Stimulated activated CD8-positive, alpha-beta memory T cell treated with anti-CD3 and anti-CD28 coated beads, Interleukin-7, amount 100 ng/mL, for 4 hours (primary cell): ENCODE measurements at places on chromosomes 2 and 18.

GRCh38 chr2:37784759-37785149 lies 113.3 kb upstream of the CDC42EP3 start:
- DNase-seq = no peak

- no peak for DNase-seq
Observed at GRCh38 chr2:20349513-20349921, 1.1 kb downstream of the PUM2 start.

DNA sequence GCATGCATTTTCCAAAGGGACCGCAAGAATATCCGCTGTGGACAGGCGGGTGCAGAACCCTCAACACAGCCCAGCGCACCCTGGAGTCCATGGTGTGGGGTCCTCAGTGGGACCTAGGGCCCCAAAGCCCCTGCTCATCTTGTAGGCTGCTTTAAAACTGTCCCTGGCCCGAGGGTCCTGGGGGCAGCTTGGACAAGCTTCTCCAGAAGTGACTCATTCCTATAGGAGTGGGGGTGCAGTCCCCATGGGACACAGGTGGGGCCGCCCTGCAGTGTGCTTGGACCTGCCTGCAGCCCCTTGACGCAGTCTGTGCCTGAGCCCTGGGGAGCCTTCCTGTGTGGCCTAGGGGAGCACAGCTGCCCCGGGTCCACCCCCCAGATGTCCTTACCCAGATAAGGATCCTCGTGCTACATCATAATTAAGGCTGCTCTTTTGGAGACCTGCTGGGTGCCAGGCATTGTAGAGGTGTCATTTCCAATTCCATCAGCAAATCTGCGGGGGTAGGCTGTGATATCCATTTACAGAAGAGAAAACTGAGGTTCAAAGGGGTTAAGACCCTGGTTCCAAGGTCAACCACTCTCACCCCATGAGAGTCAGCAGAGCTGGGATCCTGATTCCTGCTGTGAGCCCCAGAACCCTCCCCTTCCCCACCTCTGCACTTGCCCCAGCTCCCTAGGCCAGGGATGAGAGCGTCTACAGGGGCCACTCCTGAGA lies 1.7 kb upstream of the HS6ST1 start:
- DNase-seq = no peak

DNA sequence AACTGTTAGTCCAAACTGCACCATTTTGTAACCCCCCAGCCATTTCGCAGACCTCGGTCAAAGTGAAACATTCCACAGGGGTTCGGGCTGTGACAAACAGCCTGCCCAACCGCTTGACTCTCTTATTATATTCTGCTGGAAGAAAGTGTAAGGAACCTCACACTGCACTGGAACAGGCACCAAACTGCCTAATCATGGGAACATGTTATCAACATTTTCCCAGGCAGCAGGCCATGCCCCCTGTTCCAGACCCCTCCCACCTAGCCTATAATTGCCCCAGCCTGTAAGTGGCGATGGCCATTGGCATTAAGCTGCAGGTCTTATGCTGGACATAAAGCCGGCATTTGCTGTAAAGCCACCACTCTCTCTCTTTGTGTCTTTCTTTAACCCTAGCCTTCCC lies 16.9 kb downstream of the LYG2 start:
- DNase-seq = no peak

- no peak for DNase-seq
Observed at GRCh38 chr2:75792146-75792545, 81.4 kb upstream of the GCFC2 start.

- DNase-seq = no peak
Observed at GRCh38 chr2:41610501-41611190, 437.2 kb upstream of the PKDCC start.

DNA sequence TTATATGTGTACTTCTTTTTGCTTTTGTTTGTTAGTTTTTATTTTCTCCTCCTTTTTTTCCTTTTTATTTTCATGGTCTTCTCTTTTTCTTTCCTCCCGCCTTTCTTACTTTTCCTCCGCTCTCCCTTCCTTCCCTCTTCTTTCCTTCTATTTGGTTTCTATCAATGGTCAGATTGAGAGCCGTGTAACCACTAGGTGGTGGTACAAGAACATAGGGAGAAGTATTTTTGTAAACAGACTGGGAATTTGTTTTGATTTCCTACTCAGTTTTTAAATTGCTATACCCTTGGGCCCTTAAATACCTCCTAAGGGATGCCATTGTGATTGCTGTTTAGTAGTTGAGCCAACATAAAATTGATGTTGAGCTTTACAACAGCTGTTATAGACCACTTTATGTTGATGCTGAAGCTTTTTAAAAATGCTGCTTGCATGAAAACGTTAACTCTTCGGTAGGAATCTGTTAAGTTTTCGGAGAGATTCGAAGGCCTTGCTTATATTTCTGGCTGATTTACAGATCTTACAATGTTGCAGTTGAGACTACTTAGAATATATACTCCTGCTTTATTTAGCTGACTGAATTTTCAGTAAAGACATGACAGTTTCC lies 124.2 kb downstream of the UBE2E3 start:
- no peak for DNase-seq

- DNase-seq = no peak
Observed at GRCh38 chr18:24446953-24447538, 13.4 kb upstream of the HRH4 start.

- DNase-seq = no peak
Observed at GRCh38 chr2:217095511-217096205, 235.8 kb upstream of the TNP1 start.
